Stimulated activated CD8-positive, alpha-beta memory T cell treated with anti-CD3 and anti-CD28 coated beads, Interleukin-4, amount 100 ng/mL, for 1 hour (primary cell): ENCODE measurements at places on chromosomes 7 and 10.

- no peak for DNase-seq
Measured at GRCh38 chr10:60896033-60896432, 48.0 kb downstream of the RHOBTB1 start.

- no peak for DNase-seq
Measured at GRCh38 chr10:24947304-24948097, 4.9 kb downstream of the PRTFDC1 start.

DNA sequence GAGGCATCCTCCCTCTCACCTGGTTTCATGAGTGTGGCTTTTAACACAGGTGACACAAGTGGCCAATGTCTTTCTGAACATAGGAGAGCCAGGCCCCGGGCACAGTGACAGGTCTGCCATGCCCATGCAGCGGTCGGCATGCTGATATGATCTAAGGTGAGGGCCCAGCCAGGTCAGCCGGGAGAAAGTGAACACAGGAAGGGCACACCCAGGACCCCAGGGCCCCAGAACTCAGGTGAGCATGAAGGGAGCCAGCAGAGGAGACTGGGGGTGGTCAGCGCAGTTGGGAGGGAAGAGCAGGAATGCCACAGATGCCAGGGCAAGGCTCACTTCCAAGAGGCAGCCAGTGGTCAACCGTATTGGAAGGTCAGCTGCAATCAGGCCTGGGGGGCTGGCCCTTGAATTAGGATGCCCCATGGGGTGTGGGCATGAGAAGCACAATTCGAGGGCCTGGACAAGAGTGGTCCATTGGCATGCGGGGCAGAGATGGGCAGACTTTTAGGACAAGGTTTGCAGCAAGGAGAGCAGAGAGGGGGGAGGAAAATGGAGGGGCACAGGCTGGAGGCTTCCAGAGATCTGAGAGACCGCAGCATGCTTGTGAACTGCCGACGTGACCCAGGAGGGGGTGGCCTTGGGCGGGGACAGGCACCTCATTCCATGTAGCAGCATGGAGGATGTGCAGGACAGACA lies 3.9 kb upstream of the INPP5A start:
- DNase-seq: no peak

DNA sequence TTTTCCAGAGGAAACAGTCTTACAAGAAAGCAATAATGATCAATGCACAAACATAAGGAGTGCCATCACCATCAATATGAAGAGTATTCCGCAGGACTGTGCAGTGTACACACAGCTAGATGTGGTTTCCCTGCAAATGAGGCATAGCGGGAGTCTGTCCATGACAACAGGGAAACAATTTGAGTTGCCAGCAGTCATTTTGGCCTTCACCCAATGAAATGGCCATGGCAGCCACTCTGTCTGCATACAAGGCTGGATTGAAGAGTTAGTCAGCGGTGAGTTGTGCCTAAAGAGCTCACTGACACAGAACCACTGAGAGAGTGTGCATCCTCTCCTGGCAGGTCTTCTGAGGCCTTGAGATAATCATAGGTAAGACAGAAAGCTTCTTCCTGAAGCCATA lies 303.3 kb downstream of the IPMK start:
- DNase-seq: no peak

- no peak for DNase-seq
Measured at GRCh38 chr10:63901881-63902280, 380.7 kb downstream of the REEP3 start.

GRCh38 chr10:81065474-81065873 lies 527.8 kb downstream of the SH2D4B start:
- no peak for DNase-seq

DNA sequence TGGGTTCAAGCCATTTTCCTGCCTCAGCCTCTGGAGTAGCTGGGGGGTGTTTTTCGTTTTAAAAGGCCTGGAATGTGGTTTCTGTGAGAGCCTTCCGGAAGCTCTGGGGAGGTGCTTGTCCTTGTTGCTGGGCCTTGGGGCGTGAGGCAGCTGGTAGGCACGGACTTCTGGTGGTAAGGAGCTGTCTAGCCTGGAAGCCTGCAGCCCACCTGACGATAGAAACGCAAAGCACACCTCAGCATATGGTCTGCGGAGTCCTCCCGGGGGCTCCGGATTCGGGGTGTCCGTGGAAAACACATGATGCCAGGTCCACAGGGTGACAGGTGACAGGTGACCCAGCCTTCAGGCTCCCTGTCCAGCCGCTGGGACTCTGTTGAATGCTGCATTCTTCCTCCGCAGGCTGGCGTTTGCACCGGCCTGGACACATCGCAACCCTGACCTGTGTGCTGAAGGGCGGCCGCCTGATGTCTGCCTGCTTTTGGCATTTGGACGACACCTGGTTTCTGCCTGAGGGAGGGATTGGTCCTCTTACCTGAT lies 37.3 kb downstream of the INPP5A start:
- DNase-seq: no peak

- DNase-seq: no peak
Measured at GRCh38 chr10:49009199-49009979, 69.7 kb upstream of the LRRC18 start.

- no peak for DNase-seq
Measured at GRCh38 chr10:104376784-104377300, 23.2 kb downstream of the CFAP58 start.

- DNase-seq: no peak
Measured at GRCh38 chr7:32293833-32294232, 196.3 kb downstream of the LSM5 start.

DNA sequence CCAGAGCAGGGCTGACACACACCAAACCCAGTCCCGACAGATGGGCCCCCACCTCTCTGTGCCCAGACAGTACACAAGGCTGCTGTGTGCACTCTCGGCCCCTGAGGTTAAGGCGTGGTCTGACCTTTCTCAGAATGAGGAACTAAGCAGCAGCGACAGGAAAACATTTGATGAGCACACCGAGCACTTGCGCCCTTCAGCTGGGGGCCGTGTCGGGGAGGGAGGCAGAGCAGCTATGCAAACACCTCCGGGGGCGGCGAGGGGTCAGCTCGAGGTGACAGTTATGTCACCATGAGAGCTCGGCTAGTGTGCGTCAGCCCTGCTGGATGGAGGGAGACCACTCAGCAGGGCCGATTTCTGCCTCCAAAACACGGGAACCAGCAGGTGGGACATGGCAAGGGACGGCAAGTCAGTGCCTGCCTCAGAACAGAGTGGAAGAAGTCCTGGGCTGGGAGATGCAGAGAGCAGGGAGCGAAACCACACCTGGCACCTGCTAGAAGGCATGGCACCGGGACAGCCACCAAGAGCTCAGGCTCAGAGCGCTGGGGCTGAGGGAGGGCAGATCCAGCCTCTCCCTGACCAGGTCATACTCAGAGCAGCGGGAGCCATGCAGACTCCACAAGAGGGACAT lies 57.4 kb downstream of the CHST15 start:
- DNase-seq: no peak

GRCh38 chr7:152556013-152556755 lies 119.8 kb downstream of the XRCC2 start:
- no peak for DNase-seq

GRCh38 chr7:12705878-12706277 lies 18.4 kb downstream of the ARL4A start:
- no peak for DNase-seq

DNA sequence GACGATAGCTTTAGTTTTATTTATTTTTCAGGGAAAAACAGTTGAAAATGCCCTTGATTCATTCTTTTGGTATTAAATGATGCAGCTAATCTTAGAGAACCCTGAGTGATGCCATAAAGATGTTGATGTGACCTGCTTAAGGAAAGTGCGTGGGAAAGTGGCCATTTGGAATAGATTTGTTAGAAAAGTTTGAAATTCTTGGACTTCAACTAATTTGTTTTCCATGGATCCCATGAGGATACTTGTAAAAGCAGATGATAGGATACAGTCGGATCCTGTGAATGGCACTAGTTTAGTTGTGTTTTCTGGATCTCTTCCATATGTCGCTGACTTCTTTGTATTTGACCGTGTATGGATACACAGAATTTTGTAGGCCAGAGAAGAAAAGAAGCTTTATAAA lies 69.0 kb downstream of the SEPTIN7 start:
- no peak for DNase-seq
